SHP77 (cell line): ENCODE measurements at places on chromosomes 2 and 18.

GRCh38 chr2:61114147-61114546 lies 47.8 kb upstream of the C2orf74 start:
- DNase-seq: no peak

GRCh38 chr2:207135801-207136457 lies 29.8 kb downstream of the KLF7 start:
- DNase-seq: no peak

GRCh38 chr18:8868779-8869415 lies 163.5 kb downstream of the MTCL1 start:
- no peak for DNase-seq

GRCh38 chr2:178250429-178250828 lies 56.1 kb downstream of the OSBPL6 start:
- DNase-seq: no peak

DNA sequence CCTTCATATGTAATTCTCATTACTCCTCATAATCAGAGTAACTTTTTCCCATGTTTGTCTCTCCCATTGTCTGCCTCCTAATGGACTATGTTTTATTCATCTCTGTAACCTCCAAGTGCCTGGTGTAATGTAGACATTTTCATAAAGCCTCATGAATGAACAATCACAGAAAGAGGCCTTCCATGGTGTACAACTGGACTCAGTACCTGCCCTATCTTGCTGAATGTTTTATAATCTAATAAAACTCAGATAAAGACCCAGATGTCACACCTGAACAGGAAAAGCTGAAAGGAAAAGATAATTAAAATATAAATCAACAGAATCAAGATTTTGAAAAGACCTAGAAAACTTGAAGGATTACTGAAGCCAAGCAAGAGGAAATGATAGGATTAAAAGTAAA lies 36.7 kb downstream of the RAB1A start:
- no peak for DNase-seq

DNA sequence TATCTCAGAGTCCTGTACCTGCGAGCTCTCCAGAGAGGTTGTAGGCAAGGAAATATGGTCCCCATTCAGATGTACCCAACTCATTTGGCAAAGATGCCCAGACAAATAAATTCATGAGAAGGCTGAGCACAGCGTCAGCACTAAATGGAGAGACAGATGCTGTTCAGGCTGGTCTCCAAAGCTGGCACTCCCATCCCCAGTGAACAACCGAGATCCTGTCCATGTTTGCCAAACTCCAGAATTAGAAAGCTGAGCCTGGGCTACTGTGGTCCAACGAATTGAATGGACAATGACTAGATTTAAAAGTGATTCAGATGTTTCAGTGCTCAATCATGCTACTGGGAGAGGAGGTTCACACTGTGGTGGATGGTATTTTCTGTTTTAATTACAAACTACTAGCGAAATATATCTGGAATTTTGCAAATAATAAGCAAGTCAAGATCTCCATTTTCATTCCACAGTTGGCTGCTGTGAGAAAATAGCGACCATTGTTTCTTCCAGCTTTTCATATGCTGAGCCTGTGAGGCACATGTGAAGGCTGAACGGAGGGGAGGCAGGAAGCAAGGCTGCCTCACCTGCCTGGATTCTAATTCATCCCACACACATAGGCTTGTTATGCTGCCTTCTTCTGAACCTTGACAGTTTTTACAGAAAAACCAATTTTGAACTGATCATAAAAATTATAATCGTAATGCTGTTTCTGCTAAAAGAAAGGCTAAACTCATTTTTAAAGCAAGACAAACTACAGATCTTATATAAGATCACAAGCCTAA lies 22.6 kb upstream of the DAPL1 start:
- no peak for DNase-seq

DNA sequence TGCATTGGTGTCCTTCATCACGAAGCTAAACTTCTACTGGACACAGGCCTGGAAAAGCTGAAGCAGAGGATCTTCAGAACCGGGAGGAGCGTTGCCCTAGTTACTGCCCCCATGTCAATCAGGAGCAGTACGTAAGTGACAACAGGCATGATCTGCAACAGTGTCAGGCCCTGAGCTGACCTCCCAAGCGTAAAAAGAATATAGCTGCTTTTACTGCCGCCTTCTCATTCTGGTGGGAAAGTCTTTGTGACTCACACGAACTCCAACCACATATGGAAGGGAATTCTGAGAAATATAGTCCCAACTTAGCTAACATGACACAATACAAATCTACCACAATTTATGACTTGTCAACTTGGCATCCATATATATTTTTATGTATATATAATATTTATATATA lies 1007.7 kb upstream of the CDH2 start:
- no peak for DNase-seq

GRCh38 chr18:50987261-50987660 lies 19.4 kb downstream of the ELAC1 start:
- no peak for DNase-seq

DNA sequence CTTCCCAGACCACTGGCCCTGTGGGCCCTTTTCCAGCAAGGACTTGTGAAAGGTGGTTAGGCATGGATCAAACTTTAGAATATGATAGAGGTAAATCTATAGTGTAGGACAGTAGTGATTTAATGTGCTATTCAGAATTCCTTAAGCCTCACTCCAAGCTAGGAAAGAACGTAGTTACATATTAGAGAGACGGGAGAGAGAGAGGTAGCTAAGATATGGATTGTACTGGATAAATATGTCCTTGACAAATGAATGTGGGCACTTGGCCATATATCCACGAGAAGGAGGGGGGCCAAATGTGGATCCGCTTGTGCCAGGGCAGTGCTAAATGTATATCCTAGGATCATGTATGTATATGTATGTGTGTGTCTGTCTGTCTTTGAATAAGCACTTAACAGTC lies 6.5 kb downstream of the KCNJ3 start:
- no peak for DNase-seq

DNA sequence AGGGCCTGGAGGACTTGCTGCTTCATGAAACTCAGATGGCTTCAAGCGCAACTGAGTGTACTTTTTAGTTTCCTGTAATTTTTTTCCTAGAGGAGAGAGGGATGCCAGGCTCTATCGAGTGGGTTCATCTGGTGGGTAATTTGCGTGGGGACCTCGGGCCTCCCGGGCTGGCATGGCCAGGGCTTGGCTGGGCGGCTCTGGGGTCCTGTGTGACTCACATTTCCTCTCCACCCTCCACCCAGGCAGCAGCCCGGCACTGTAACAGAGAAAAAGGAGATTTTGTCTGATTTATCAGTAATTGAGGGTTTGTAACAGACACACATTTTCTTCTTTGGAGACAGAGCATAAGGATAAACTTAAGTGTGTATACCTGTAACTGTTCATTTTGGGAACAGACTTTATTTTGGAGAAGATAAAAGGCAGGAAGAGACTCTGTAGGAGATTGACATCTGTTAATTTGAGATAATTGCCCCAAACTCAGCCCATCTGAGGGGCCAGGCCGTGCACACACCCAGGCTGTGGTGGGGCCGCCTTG lies 64.3 kb downstream of the NFATC1 start:
- DNase-seq: no peak

DNA sequence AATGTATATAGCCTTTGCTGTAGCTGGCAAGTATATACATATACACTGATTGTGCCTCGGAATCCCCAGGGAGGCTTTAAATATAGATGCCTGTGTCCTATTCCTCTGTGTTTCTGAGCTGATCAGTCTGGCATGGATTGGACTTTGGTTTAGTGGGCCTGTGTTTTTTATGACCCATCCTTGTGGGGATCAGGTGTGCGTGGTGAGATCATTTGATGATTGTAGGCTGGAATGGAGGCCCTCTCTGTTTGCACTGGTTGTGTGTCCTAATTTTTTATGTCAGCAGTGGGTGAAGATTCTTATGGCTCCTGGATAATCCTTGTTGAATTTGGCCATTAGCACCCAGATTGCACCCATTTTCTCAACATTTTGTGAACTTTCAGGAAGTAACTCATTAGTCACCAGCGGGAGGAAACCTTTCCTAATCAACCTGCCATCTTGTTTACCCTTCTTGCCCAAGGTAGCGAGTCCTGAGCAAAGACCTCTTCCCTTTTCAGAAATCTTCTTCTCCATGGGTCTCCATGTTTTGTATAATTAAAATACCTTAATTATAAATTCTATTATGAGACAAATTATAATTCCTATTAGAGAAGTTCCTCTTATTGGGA lies 75.8 kb downstream of the UGGT1 start:
- no peak for DNase-seq
